Keratinocyte (primary cell): ENCODE measurements at places on chromosomes 6 and 20.

GRCh38 chr6:10556992-10557391 lies 35.8 kb downstream of the GCNT2 start:
- DNase-seq, result no peak

GRCh38 chr6:69096681-69097080 lies 461.6 kb downstream of the ADGRB3 start:
- no peak for DNase-seq

GRCh38 chr20:57498425-57499400 lies 26.2 kb downstream of the CTCFL start:
- DNase-seq, result no peak

DNA sequence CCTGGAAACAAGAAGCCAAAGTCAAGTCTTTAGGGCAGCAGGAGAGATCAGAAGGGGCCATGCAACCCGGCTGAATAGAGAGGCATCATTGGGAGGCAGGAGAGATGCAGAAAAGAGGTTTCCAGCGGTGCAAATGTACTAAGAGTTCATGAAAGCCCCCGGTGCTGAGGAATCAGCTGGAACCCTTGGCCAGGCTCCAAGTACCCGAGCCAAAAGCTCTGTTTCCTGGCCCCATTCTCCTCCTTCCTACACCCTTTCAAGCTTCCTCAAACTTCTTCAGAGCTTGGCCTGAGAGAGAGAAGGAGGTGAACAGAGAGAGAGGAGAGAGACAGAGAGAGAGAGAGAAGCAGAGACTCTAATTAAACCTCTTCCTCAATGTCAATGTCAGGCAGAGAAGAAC lies 433.5 kb downstream of the PRKN start:
- DNase-seq, result no peak

GRCh38 chr6:150448221-150448620 lies 79.4 kb downstream of the IYD start:
- DNase-seq, result no peak

- no peak for DNase-seq
Measured at GRCh38 chr6:14965424-14966075, 280.3 kb upstream of the JARID2 start.

GRCh38 chr6:103925317-103925716 lies 934.4 kb downstream of the HACE1 start:
- DNase-seq, result no peak

GRCh38 chr6:78243519-78243918 lies 590.7 kb downstream of the MEI4 start:
- no peak for DNase-seq

DNA sequence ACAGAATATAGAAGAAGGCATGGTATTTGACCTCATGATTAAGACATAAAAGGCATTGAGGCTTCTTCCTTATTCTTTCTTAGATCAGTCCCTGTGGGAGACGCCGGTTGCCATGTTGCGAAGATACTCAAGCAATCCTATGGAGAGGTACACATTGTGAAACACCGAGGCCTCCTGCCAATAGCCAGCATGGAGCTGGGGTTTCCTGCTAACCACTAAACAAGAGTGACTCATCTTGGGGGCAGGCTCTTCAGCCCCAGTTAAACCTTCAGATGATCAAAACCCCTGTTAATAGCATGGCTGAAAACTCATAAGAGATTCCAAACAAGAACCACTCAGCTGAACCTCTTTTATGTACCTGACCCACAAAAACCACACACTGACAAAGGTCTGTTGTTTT lies 478.8 kb downstream of the CD83 start:
- DNase-seq, result no peak
